Stimulated activated naive CD4-positive, alpha-beta T cell treated with Interleukin-2 at 50 U/mL for 16 hours (primary cell): ENCODE measurements at places on chromosomes 16 and 17.

DNA sequence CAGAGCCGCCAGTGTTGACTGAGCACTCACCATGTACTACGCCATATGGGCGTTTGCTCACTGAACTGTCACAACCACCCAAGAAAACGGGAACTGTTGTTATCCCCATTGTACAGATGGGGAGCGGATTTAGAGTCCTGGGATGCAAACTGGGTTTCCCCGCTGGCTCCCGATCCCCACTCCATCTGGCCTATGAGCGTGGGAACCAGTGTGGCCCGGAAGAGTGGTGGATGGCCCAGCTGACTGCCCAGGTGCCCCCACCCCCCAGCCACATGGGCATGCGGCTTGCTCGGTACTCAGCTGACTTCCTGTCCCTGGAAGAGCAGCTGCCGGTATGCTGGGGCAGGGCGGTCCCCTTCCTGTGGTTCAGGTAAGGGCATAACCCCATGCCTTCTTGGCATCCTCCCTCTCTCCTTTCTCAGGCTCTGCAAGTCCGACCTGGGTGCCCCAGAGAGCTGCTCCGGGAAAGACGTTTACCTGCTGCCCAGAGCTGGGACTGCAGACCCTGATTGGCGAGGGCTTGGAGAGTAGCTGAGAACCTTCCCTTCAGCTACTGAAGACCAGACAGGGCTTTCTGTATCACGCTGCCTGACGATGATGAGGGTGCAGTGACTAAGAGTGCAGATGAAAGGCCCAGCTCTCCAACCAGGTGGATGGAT, 16.2 kb downstream of the SOCS3 start:
- peak; percentile 66 for DNase-seq

DNA sequence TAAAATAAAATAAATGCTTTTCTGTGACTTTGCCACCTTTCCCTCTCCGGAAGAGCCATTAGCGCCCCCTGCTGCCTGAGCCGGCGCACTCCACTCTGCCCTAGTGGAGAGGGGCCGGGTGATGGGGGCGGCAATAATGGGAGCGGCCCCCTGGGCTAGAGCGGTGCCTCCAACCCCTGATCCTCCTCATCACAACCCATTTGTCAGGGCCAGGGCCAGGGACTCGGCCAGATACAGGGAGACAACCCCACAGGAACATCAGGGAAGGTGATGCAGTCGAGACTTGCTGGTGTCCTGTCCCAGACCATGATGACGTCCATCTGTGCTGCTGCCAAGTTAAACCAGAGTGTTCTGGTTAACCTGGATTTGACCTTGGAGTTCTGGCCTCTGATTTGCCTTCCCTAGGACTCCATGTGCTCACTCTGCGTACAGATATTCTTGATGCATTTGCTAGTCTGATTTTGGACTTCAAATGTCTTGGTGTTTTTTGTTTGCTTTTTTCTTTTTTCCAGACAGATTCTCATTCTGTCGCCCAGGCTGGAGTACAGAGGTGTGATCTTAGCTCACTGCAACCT, 46.1 kb upstream of the BPTF start:
- DNase-seq: no peak

- no peak for DNase-seq
Measured at GRCh38 chr17:48545539-48545938, 630 bp upstream of the HOXB2 start.

- DNase-seq: no peak
Measured at GRCh38 chr16:9115277-9115676, 23.8 kb downstream of the HAPSTR1 start.

DNA sequence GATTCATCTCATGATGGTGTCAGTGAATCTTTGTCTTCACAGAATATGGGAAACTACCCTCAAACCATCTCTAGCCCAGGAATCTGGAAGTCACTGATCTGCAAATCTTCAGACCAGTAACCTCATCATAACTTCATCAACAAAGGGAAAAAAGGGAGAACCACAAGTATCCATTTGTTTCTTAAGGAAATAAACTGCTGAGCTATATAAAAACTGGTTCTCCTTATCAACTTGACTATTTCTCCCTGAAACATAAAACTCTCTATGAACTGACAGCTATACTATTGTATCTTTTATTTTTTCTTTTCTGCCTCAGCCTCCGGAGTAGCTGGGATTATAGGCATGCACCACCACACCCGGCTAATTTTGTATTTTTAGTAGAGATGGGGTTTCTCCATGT, 39.3 kb downstream of the TRIM37 start:
- no peak for DNase-seq

- DNase-seq: no peak
Measured at GRCh38 chr17:69406941-69407340, 7.6 kb upstream of the MAP2K6 start.

GRCh38 chr17:43316522-43317142, 82.2 kb upstream of the ARL4D start:
- no peak for DNase-seq

DNA sequence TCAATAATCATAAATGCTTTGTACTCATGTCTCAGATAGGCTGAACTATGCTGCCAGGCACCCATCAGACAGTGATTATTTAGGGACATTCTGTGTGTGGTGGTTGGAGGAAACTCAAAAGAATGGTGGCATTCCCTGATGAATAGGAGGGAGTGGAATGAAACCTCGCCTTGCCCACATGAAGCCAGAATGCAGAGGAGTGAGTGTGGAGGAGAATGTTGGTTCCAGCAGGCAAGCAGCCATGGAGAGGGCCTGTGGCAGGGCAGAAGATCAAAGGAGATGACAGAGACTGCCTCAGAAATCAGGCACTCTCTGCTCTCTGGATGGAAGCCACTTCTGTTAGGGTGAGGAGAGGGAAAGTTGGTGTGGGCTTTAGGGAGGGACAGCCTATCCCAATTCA, 22.5 kb downstream of the KCTD19 start:
- DNase-seq: no peak

DNA sequence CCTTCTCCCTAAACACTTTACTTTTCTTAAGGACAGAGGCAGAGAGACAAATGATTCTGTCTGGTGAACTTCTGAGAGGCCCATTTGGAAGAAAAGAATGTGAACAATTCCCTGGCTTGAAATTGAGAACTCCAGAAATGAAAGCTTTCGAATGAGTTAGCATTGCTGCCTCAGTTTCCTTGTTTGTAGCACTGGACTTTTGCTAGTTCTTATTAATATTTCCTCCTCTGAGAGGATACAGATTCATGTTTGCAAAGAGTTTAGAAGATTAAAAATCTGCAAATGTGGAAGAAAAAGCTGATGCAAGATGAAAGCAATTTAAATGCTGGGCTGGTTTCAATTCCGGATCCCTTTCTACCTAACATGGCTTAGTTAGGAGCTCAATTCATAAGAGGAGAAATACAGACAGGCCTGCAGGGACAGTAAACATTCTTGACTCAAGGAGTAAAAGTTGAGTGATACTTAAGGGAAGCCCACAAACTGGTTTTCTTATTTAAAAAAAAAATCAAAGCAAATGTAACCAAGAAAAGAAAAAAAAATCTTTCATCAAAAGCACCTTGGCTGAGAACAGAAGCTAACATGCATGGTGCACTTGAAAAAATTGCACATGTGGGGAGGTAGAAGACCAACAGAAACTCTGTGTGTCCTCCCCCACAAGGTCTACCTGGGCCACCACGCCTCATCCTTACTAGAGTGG, 27.1 kb downstream of the HNF1B start:
- DNase-seq: no peak

DNA sequence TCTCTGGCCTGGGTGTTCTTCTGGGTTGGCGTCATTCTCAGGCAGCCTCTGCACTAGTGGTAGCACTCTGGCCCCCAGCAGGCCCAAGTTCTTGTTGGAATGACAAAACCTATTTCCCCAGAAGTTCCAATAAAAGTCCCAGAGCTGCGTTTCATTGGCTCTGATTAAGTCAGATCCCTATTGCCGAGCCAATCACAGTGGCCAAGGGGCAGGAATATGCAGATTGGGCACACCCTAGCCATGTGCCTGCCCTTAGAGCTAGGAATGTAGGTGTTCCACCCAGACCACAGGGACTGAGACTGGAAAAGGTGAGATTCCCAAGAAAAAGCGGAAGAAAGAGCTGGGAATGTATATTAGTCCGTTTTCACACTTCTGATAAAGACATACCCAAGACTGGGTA, 44.9 kb upstream of the POLR3E start:
- DNase-seq: no peak

DNA sequence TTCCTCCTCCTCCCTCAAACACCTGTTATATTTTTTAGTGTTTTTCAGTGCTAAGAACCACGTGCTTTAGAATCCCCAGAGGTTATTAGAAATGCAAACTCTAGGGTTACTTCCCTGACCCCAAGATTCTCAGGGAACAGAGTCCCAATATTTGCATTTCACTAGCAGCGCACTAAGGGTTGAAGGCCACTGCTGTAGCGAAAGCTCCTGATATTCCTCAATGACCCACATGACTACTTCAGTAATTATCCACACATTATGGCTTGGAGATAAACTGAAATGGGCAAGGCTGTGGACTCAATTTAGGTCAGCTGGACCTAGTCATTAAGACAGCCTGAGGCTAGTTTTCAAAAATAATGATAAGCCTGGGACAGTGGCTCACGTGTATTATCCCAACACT, 78.5 kb upstream of the BCAR1 start:
- no peak for DNase-seq

GRCh38 chr17:60161598-60162330, 12.0 kb downstream of the CA4 start:
- DNase-seq: no peak

DNA sequence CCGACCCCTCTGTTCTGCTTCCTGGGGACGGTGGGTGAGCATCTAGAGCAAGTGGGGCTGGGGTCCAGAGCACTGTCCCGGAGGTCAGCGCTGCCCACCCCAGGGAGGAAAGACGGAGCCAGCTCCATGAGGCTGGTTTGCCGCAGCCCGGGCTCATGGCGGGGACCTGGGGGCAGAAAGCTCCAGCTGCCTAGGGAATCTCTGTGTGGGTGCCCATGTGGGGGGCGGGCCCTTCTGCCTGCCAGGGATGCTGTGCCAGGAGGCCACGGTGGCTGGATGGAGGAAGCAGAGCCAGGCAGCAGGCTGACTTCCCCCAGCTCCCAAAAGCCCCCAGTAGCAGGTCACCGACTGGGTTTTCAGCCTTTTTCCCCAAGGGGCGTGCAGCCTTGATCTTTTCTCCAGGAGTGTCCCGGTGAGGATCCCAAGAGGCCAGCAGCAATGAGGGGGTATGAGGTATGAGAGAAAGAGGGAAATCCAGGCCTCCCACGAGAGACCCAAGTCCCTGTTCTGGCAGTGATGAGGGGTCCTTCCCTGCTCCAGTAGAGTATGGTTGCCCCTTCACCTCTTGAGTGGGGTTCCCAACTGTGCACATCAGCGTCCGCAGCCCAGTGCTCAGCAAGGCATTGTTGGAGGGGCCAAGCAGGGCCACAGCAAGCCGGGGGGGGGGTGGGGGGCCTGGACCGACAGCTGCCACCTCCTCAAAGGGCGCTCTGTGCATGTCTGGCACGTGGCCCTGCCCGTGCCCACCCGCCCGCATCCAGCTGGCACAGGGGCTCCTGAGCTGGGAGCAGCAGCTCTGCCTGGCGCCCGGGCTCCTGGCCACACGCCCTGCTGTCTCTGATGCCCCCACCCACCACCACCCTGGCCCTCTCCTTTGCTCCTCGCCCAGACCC, 15.6 kb upstream of the BCAR1 start:
- no peak for DNase-seq

DNA sequence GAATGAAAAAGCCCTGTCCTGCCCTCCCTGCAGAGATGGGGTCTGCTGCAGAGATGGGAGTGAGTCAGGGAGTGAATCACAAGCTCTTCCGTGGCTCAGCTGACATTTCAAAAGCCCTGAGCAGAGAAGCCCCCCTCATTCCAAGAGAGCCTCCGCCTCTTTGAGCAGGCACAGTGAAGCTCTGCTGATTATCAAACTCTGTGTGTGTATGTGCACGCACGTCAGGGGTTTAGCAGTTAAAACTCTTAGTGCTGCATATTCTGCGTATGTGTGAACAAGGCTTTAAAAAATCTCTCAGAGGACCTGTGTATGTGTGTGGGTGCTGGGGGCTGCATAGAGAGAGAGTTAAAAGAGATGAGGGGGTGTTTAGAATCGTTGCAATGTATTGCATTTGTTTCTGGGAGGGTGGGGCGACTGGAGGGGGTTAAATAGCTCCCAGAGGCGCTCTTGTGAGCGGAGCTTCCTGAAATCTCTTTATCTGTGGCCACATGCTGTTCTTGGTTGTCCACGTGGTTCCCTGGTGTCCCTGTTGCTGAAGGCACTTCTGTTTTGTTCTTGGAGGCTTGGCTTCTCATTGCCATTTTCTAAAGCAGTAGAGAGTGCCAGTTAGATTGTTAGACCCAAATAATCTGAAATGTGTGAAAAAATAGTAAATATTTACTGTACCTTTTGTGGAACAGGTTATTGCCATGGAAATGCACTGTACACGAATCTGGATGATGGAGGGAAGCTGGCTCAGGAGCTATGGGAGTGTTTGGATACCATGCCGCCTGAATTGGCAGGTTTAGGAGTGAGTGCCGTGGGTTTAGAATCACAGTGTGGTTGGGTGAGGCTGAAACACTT, 116.6 kb downstream of the PRKCB start:
- DNase-seq: no peak

DNA sequence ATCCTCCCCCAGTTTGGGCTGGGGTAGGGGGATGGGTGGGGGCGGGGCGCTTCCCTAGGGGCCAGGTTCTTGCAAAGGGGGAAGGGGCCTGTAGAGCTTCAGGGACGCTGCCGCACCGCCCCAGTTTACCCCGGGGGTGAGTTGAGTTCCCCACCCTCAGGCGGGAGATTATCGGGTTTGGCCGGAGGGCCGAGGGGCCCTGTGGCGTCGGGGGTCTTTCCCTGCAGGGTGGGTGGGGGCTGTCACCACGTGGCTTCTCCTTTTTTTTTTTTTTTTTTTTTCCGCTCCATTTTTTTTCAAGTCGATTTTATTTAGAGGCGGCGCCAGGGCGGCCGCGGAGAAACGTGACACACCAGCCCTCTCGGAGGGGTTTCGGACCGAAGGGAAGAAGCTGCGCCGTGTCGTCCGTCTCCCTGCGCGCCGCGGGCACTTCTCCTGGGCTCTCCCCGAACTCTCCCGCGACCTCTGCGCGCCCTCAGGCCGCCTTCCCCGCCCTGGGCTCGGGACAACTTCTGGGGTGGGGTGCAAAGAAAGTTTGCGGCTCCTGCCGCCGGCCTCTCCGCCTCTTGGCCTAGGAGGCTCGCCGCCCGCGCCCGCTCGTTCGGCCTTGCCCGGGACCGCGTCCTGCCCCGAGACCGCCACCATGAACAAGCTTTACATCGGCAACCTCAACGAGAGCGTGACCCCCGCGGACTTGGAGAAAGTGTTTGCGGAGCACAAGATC, at the start of gene IGF2BP1:
TSS of gene IGF2BP1 (plus strand) at position 283 of the 724 bp plus-strand sequence. CDS start at position 644, 361 bp downstream.
- no peak for DNase-seq

- no peak for DNase-seq
Measured at GRCh38 chr16:84115919-84116719, 623 bp downstream of the MBTPS1 start.

GRCh38 chr17:81656118-81656743, at the start of gene PDE6G:
TSS of gene PDE6G (minus strand) at chr17:81656542. CDS start at chr17:81653305, 3,237 bp downstream.
- DNase-seq: no peak

- DNase-seq: peak; percentile 4
Measured at GRCh38 chr16:67931712-67932461, at the start of gene CTRL. TSS of gene CTRL (minus strand) at chr16:67931862. CDS start at chr16:67931852, 10 bp downstream.

GRCh38 chr16:4240624-4241023, 1.3 kb downstream of the SRL start:
- no peak for DNase-seq
